ENCODE measurements at places on chromosomes 5 and 9.

DNA sequence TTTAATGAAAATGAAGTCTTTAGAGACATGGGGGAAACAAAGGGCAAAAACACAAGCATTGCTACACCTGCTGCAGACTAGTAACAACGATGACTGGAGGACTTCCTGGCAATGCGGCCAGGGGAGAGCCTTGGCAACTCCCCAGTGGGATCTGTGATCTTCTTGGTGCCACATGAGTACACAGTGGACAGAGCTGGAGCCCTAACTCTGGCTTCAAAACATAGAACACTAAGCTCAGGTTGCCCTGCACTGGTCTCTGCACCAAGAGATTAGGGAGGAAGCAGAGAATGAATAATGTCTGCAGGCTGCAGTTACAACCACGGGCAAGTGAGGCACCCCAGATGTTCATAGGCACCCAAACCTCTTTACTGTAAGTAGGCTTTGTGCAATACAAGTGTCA, 91.1 kb downstream of the MRPS27 start:
- DNase-seq, result no peak

- no peak for DNase-seq
Observed at GRCh38 chr5:97923496-97923895, 740.4 kb upstream of the RIOK2 start.

- DNase-seq, result no peak
Observed at GRCh38 chr5:140287801-140288521, 14.9 kb downstream of the PFDN1 start.

DNA sequence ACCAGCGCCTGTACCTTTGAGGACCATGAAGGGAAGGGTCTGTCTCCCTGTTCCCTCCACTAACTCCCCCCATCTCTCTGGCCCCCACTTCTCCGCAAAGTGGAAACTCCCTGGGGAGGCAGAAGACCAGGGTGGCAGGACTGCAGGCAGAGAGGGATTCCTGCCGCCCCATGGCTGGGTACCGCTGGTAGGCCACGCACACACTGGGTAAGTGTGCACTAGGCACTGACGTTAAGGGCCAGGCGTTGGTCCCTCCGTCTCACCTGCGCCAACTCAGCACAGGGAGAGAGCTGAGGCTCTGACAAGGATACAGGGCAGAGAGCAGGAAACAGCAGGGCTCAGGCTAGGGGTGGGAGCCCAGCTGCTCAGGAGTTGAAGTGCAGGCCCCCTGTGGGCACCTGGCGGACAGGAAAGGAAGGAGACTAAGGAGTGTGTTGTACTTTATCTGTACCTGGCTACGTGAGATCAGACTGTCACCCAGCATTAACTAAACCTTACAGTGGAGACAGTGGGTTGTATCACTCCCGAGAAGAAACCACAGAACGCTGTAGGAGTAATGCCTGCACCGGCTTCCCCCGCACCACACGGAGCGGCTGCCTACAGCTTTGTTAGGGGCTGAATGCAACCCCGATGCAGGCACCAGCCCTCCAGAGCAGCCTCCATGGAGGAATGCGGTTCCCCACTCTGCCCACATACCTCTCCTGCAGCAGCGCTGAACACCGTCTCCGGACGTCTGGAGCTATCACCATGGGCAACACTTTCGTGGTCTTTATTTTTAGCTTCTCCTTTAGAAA, 34.2 kb upstream of the CLPTM1L start:
- DNase-seq, result no peak

DNA sequence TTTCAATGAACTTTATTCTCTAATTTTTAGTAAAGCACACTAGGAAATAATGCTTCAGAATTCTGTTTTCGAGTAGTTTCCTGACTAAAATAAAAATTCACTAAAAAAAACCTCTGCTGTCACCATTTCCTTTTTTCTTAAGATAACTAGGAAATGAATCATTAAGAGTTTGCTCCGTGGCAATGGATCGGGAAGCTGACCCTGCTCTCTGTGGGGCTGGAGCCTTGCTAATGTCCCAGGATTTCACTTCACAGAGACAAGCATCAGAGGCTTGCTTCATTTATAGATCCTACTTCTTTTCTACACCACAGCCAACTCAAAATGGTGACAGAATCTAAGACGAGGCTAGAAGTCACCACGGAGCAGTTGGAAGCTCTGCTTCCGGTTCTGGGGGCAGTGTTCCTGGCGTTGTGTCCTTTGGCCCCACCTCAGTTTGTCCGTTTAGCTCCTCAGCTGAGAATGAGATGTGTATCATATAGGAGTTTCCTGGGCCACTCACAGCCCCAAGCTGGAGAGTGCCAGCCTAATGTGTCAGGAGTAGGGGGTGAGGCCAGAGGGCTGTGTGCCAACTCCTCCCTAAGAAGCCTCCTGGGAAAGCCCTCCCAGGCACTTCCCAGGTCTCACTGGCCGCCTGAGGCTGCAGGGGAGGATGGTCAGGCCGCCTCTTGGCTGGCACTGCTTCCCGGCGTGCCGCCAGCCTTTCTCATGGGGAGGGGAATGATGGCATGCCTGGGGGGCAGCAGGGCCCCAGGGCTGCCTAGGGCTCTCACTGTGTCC, 19.6 kb downstream of the TENT4A start:
- DNase-seq, result no peak

- no peak for DNase-seq
Observed at GRCh38 chr5:32928761-32929160, 217.6 kb downstream of the NPR3 start.

- no peak for DNase-seq
Observed at GRCh38 chr5:157497875-157498611, 38.0 kb downstream of the NIPAL4 start.

GRCh38 chr5:4700871-4701270, 439.3 kb upstream of the ADAMTS16 start:
- no peak for DNase-seq

- no peak for DNase-seq
Observed at GRCh38 chr9:74940600-74940999, 12.1 kb downstream of the C9orf40 start.

- DNase-seq, result no peak
Observed at GRCh38 chr5:16467363-16468219, 2.0 kb upstream of the ZNF622 start.

GRCh38 chr9:103839197-103839596, 254.9 kb upstream of the SMC2 start:
- no peak for DNase-seq

DNA sequence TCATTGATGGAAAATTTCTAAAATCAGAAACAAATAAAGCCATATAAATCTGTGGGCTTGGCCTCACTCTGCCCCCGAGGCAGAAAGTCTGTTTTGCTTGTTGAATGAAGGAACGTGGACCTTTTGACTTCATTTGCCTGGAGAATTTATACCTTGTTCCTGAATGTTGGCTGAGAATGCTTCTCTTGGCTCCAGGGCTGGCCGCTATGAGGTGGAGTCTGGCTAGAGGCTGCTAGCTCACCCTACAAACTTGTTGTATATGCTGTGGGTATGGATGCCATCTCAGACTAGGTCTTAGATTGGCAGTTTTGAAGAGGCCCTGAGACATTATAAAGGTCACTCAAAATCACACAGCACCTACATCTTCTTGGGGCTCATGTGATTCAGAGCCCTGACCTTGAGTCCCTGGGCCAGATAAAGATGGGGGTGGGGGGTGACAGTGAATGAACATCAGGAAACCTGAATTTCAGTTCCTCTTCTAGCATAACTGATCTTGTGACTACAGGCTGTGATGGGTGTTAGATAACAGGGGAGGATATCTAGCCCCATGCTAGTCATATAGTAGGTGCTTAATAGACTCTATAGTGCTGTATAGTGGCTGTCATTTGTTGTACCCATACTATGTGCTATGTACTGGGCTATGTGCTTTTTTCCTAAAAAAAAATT, 2.8 kb downstream of the GM2A start:
- DNase-seq, result no peak

- DNase-seq, result no peak
Observed at GRCh38 chr5:32851559-32852173, 140.5 kb downstream of the NPR3 start.

GRCh38 chr9:133762488-133763271, 24.5 kb upstream of the SARDH start:
- DNase-seq, result no peak

GRCh38 chr5:175735701-175736100, 77.8 kb downstream of the HRH2 start:
- no peak for DNase-seq

GRCh38 chr5:111227801-111228200, 3.6 kb downstream of the CAMK4 start:
- no peak for DNase-seq

DNA sequence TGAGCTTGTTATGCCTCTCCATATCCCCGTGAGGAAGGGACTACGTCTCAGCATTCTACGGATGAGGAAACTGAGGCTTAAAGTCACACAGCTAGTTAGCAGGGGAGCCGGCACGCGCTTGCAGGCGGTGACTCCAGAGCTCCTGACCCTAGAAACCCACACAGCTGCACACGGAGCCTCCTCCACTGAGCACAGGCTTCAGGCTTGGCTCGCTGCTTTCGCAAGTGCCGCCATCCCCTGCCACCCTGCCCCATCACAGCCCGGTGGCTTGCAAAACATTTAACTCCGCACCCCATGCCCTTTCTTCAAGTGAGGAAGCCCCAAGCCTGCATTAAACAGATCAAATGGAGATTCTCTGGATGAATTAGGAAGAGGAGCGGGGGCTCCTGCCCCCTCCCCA, 138.3 kb downstream of the HSD17B3 start:
- no peak for DNase-seq

DNA sequence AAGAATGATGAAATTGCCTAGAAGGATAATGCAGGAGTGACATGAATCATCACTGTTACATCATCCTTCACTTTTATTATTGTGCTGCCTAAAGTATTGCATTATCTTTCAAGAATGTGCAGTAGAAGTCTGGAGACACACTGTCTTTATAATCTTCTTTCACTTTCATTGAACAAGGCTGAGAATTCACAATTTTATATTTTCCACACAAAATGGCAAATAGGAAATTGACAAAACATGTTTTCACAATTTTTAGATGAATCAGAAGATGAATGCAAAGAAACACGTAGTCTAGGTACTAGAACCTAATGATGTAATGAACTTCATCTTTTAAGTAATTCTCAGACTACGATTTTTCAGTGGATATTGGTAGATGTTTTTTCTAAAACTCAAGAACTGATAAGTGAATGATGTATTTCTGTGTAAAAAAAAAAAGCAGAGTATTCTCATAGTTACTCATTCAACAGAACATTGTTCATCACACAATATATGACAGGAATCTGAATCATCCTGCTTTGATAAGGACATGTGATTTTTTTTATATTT, 131.5 kb upstream of the GRHPR start:
- DNase-seq, result no peak

DNA sequence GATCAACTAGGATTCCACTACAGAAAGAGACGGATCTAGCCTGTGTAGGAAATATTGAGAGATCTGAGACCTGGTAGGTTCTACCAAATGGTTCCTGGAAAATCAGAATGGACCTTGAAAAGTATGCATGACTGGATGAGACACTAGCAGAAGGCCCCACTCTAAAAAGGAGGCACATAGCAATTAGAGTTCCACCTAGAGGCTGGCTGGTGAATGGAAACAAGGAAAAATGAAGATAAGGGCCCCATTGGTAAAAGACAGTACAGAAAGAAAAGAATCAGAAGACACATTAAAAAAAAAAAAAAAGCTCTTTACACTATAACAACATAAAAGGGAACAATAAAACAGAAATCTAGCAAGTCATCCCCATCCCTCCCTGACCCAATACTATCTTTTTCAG, 518.5 kb downstream of the NR2F1-AS1 start:
- no peak for DNase-seq

- no peak for DNase-seq
Observed at GRCh38 chr5:61394793-61395192, 62.7 kb downstream of the ZSWIM6 start.

GRCh38 chr9:120857481-120857880, 14.8 kb upstream of the PSMD5 start:
- no peak for DNase-seq

- DNase-seq, result peak; percentile 11
Observed at GRCh38 chr5:5141625-5142525, 1.7 kb downstream of the ADAMTS16 start.

- peak; percentile 70 for DNase-seq
Observed at GRCh38 chr5:175652741-175653663, 4.9 kb upstream of the HRH2 start.

GRCh38 chr5:16983022-16983639, 47.0 kb upstream of the MYO10 start:
- DNase-seq, result no peak

DNA sequence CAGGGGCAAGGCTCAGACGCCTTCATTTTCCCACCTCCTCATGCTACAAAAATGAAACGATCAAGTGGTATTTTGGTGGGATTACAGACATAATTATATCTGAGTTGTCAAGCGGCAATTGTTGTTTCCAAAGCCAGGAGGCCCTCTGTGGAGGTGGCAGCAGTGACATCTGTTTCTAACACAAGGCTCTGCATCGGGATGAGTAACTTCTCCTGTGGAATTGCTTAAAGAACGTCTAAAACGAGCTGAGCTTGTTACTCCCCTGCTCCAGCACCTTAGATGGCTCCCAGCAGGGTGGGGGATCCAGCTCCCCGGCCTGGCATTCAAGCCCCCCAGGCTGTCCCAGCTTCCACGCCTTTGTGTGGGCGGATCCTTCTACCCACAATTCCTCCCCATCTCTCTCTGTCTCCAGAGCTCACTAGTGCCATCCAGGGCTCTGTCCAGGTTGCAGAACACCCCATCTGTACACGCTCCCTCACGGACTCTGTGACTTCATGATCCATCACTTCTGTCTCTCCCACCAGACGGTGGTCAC, 36.8 kb downstream of the DAB2IP start:
- DNase-seq, result no peak

DNA sequence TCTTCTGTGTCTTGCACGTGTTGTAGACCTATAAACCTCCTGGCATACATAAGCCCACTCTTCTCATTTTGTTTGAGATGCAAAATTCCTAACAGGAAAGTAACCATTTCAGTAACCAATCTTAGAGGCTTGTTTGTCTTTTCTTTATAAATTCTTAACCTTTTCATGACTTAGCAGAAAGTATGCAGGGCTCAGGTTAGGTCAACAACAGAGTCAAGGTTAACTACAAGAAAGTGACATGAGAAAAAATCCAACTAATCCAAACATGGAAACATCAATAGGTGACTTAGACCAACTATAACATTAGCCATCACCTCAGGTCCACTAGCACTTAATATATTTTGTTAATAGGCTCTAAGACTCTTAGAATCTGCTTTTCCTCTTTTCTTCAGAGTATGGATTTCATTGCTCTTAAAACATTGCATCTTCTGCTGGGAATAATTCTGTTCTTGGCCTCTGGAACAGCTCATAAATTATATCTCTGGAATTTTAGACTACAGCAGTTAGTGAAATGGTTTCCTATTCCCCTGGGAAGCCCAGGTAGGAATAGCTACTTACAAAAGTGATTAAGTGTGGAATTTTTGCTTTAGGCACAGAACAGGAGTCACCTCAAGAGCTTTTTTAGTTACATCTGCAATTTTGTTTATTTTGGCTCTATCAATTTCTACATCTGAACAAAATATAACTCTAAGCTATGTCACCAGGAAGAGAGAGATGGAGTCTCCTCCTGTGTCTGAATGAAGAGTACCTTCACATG, 155.3 kb upstream of the ANKRD55 start:
- no peak for DNase-seq

DNA sequence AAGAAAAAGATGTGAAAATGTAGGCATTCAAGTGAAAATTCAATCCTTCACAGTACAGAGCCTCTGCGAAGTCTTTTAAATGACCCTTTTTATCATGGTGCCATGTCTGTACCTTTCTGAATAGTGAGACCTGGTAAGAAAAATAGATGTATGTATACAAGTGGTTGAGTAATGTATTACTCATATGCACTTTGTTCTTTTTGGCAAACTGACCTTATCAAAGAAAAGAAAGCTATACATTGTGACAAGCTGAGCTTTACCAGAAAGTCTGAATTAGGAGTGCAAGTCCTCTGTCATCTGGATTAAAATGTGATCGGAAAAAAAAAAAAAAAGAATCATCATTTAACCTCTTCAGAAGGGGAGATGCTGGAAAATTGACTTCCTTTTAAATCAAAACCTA, 356.4 kb upstream of the CCNH start:
- DNase-seq, result no peak
